SK-MEL-5 (cell line): ENCODE measurements at places on chromosomes 7 and 10. TPM values are rescaled to one million over a fixed set of nuclear protein-coding genes. Genes with fewer than 3 reads are reported as not detected.

DNA sequence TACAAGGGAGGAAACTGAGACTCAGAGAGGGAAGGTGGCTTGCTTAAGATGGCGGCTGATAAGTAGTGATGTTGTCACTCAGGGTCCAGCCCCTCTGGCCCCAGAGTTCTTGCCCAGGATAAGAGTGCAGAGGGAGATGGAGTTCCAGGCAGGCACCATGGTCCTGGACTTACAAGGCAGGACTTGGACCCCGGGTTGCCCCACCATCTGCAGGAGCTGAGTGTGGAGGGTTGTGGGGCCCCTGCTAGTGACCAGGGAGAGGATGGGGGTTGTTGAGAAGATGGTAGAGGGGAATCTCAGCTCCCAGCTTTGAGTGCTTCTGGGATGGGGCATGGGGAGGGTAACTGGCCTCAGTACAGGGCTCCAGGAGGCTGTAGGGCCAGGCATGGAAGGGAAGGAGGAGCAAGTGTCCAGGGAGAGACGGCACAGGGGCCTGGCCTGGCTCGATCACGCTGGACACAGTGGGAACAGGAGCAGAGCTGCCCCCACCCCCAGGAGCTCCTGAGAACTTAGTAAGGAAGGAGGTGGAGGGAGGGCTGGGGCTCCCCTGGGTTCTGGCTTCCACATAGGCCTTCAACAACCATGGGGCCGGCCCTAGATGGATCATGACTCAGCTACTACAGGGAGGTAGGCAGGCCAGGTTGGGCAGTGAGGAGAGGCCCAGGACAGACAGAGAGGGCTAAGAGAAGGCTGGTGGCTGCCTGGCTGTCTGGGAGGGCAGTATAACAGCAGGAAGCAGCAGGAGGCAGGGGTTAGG is 28.2 kb downstream of the PPIF start:
- DNase-seq: no peak

GRCh38 chr10:71494476-71494875 is 97.8 kb downstream of the CDH23 start:
- DNase-seq: no peak

- no peak for DNase-seq
These were observed 38.0 kb downstream of the PDE1C start for GRCh38 chr7:32032211-32032610.

- no peak for DNase-seq
These were observed 31.9 kb downstream of the MRC1 start for GRCh38 chr10:17841050-17841449.

DNA sequence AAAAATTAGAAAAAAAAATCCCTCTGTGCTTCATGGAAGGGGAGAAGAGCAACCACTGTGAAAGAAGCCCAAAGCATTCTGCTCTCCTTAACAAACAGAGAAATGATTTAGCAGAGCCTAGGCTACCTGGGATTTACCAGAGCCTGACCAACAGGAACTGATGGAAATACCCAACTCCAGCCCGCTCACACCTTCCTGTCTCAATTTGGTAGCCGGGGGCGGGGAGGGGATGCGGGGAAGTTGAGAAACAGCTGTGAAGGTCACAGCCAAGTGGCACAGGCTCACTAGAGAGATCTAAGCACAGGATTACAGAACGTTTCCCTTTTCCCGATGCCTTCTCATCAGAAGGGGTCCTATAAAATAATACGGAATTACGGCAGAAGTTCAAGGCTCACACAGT is 17.6 kb downstream of the RSU1 start:
- DNase-seq: no peak

DNA sequence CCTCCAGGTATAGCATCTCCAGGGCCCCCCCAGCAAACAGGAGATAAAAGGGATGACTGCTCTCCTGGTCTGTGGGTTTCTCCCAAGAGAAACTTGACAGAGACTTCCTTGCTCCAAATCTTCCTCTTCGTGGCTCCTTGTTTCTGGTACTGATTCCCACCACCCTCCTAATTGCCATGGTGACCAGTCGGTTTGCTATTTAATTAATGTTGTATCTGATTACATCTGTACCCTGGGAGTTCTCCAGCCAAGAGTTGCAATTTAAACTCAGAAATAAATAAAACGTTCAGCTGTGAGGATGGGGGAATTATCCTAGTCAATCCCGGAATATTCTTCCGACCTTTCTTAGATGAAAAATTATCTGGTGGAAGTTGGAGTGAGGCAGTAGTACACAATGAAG is 264.7 kb downstream of the PAXIP1 start:
- no peak for DNase-seq

- peak; percentile 40 for DNase-seq
These were observed 712 bp downstream of the FOXP2 start for GRCh38 chr7:114415064-114415989.

- DNase-seq: no peak
These were observed 146.2 kb downstream of the SPAG6 start for GRCh38 chr10:22491480-22491879.

DNA sequence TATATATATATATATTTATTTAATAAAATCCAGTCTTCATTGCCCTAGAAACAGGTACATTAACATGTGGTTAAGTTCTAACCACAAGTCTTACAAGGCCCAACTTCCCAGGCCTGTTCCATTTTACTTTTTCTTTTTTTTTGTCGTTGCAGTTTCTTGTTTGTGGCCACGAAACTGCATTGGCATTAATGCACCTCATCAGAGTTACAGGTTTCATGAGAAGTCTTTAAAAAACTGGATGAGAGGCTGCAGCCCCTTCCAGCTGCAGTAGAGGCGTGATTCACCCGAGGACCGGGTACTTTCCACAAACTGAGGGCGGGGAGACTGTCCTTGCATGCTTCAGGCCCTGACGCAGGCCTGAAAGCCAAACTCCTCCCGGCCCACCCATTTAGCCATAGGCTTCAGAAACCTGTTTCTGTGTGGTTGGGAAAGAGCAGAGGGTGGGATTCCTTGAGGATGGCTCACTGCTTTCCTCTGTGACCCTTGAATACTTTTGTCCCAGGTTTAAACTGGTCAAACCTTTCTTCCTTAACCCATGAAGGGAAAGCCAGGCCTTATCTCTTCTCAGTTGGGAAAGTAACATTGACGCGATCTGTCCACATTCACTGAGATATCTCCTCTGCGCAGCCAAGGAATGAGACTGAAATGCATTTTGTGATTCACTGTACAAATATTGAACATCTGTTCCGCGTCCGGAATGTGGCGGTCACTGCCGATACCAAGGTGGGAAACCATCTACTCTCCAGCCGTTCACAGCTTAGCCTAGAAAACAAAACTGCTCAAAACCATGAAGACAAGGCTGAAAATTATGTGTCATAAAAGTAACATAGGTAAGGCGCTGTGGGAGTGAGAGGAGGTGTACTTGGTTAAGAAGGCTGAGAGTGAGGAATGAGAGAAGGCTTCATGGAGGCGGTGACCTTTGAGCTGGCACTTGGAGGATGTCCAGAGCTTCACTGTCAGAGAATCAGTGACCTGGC is 311.7 kb downstream of the GATA3 start:
- DNase-seq: no peak

DNA sequence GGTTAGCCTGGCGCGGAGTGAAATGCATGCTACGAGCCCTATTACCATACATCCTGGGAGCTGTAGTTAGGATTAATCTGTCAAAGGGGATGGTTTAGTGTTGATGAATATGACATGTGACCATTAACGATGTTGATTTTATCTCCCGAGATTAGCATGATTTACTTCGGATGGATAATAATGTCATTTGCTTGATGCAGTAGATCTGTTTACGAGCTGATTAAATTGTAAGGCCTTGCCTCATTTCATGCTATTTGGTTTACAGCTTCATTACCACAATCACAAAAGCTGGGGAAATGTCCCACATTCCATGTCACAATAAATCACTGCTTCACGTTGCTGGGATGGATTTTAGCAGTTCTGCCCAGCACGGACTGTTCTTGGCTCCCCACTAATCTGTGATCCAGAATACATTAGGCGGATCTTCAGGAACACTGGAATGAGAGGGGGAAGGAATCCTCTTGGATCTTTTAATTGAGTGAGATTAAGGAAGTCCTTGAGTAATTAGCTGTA is 22.3 kb downstream of the ZNF503 start:
- DNase-seq: no peak

DNA sequence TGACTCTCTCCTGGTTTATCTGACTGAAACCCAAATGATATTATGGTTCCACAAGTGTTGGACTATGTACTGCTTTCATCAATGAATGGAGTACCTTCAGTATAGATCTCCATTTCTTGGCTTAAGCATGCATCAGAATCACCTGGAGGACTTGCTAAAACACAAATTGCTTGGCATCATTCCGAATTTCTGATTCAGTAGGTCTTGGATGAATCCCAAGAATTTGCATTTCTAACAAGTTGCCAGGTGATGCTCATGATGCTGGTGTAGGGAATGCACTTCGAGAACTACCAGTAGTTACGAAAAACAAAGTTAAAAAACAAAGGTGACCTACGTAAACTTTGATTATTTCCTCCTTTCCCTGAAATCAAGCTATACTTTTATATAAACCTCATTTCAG is 119.0 kb upstream of the FEZF1 start:
- DNase-seq: no peak

FAM25G gene
- total RNA-seq: not detected in 2 replicates

ACTL6B gene
- not detected in 2 replicates for total RNA-seq

GALNT17 gene
- total RNA-seq: 0.03 TPM in 1 of 2 replicates, not detected in the other

TRPV5 gene
- not detected in 2 replicates for total RNA-seq

SMKR1 gene
- total RNA-seq: 0.98 and 1.4 TPM in 2 replicates

LEP gene
- not detected in 2 replicates for total RNA-seq

RSPH10B2 gene
- total RNA-seq: 0.11 and 0.34 TPM in 2 replicates

ZP3 gene
- 5.0 and 6.6 TPM in 2 replicates for total RNA-seq

TMEM229A gene
- total RNA-seq: 0.88 and 1.5 TPM in 2 replicates

GRID1 gene
- total RNA-seq: 0.53 and 0.64 TPM in 2 replicates

CACNB2 gene
- total RNA-seq: not detected in 2 replicates

WDFY4 gene
- total RNA-seq: not detected in 2 replicates
